ENCODE measurements at places on chromosomes 4 and X.

DNA sequence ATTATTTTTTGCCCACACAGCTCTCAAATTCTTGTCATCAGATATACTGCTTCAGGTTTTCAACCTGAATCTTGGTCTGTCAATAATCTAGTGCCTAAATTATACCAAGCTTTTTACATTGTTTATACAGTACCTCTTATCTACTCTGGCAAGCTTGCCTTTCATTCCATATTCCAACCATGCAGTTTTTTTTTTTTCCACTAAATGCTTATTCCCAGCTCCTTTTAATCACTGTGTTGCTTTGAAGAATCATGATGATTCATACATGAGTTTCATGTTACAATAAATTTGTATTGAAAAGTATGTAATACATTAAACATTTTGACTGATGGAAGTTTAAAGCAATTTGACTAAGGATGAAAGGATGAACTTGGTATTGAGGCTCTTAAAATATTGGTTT is 949.0 kb downstream of the CCSER1 start:
- no peak for DNase-seq

- no peak for DNase-seq
Observed at GRCh38 chr4:8538076-8538702, 42.0 kb upstream of the GPR78 start.

DNA sequence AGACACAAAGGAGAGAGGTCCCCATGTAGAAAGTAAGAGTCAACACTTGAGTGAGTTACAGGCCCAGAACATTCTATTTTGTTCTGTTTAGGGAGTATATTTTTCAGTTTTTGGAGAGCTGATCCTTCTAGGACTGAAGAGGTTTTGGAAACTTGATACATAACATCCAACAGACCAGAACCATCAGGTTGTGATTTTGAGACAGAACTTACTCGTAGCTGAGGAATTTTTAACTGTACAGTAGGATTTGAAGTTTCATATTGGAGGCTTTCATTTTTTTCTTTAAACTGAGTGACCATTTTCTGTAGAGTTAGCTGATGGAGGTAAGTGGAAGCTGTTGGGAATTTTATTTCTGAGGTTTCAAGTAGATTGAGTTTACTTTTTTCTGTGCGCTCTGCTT is 73.3 kb downstream of the NCAPG start:
- DNase-seq: no peak

DNA sequence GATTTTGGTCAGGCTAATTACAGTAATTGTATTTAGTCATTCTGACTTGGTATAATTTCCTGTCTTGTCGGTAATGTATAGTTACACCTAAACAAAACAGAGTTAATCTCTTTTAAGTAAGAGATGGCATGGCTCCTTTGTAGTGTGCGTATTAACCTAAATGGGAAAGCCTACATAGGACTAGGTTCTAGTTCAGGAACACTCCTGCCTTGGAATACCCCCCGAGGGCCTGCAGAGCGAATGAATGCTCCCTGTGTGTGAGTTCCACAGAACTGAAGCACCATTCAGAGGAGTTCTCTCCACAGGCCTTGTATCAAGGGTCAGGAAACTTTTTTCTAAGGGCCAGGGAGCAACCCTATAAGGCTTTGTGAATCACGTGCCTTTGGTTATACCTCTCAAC is 44.9 kb upstream of the STIM2 start:
- DNase-seq: no peak

- no peak for DNase-seq
Observed at GRCh38 chr4:140944572-140944971, 188.4 kb upstream of the TBC1D9 start.

- no peak for DNase-seq
Observed at GRCh38 chr4:498328-498904, 540 bp downstream of the ZNF721 start.

GRCh38 chr4:186068581-186069348 is at the start of gene TLR3:
Gene TLR3, plus strand, starts transcription at chr4:186069156. Its CDS starts 7,464 bp downstream, at chr4:186076620.
- no peak for DNase-seq

DNA sequence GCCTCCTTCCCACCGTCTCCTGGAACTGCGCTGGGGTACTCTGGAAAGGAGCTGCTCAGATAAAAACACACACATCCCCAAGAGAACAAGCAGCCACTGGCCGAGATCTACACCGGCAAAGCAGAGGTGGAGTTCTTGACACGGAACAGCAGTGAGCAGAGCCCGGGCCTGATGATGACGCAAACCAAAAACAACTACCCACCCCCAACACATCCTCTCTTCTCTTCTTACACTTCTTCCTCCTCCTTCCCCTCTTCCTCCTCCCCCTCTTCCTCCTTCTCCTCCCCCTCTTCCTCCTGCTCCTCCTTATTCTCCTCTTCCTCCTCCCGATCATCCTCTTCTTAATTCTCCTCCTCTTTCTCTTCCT is 4.6 kb downstream of the PNMA5 start:
- no peak for DNase-seq

DNA sequence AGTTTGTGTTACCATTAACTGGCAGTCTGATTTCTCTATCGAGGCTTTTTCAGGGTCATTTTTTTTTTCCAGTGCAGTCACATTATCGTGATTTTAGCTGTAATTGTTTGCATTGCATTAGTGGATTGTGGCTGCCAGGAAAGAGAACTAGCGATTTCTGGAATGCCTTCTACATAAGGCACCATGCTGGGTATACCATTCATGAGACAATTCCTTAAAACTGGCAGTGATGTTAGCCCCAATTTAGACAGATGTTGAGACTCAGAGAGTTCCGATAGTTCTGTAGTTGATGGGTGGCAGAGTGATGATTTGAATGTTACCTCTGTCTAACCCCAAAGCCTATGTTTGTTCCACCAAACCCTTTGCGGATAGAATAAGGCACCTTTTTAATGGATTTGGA is 175.4 kb upstream of the TENM3 start:
- no peak for DNase-seq

GRCh38 chrX:72366701-72367454 is 61.2 kb upstream of the CITED1 start:
- no peak for DNase-seq

DNA sequence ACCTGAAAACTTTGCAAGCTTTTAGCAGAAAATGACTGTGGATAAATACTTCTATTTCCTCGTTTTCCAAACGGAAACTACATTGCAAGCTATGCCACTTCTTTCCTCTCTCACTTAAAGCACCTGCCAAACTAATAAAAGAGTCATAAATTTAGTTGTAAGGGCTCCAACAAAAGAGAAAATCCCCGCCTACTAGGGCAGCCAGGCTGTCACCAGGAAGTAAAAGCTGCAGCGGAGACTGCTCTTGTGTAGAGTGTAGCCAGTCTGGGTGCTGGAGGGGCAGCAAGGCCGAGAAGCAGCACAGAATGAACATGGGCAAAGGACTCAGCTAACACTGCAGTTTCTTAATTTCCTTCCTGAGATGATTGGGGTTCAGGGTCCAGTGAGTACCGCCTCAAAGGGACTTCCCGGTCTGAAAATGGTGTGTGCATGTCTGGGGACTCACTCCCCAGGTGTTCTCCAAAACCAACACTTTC is 89.3 kb upstream of the MAML3 start:
- DNase-seq: no peak

GRCh38 chrX:129945131-129945530 is 37.3 kb upstream of the BCORL1 start:
- no peak for DNase-seq

- no peak for DNase-seq
Observed at GRCh38 chr4:130814896-130815295, 1718.9 kb downstream of the C4orf33 start.

GRCh38 chr4:141124224-141124623 is 9.0 kb downstream of the RNF150 start:
- no peak for DNase-seq

DNA sequence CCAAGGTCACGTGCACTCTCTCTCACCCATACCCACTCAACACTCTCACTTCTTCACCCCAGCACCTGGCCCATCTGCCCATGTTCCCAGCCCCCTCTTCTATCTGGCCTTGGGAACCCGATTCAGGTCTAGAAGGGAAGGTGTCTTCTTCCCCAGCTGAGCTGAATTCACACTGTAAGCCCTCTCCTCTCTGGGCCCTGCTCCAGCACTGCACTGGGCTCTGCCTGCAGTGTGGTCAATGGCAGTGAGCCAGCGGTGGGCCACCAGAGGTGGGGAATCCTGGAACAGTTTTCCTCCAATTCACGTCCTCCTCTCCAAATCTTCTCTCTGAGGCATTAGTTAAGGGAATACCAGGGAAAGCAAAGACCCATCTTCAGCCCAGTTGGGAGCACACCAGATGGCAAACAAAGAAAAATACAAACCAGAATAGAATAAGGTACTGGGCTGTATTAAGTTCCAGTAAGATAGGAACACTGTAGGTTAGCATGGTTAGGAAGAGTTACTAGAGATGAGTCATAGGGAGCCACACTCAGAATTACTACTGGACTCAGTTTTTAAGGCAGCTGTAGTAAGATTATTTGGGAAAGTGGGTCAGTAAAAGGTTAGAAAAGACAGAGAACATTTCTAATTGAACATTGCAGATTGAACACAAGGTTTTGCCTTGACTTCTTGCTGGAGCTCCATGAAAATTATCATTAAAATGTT is 5.0 kb downstream of the AWAT2 start:
- DNase-seq: no peak

GRCh38 chr4:15339737-15340136 is 88.1 kb upstream of the C1QTNF7 start:
- no peak for DNase-seq

DNA sequence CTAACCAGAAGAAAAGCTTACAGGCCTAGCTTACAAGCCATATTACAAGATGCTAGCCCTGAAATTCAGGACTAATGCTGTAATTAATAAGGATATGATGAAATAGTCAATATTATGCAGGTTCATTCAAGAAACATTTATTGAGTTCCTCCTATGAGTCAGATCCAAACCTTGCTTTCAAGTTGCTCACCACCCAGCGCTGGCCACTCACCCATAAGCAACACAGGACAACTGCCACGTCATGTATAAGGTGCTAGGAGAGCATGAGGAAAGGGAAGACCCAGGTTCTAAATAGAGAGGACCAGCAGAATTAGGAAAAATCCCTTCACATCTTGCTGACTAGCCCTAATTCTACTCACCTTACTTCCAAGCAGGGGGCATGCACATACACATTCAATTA is 23.3 kb downstream of the MAML3 start:
- no peak for DNase-seq

DNA sequence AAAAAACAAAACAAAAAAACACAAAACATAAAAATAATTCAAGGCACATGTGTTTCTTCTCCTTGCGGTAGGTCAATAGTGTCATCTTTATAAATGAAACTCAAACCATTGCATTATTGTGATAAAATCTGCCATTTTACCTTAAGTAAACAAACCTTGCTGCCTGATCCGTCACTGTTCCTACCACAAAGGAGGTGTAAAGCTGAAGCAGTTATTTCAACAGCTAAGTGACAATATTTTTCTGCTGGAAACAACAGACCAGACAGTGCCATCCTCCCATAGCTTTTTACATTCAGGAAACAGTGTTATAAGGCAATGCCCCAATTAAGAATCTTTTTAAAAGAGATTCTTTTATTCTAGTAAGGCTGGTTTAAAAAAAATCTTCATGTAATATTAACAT is 242.7 kb downstream of the PPP1R2C start:
- DNase-seq: no peak

- DNase-seq: peak; percentile 48
Observed at GRCh38 chr4:22434895-22435294, 81.0 kb downstream of the ADGRA3 start.

DNA sequence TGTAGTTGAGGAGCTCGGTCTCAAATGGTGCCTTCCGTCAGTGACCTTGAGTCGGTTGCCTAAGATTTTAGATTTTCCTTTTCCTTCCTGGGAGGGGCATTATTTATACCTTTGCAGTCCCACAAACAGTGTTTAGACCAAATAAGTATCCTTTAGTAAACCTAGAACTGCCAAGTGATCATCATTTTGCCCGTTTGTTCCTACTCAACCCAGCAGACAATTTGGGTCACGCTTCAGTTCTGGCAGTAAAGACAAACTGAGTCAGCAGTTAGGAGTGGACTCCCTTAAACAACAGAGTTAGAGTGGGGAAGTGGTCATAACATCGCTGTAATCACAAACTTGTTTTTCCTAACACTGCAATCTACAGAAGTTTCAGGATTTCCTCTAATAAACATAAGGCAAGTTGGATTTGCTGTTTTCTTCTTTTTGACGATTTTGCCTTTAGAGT is 777 bp upstream of the WDFY3 start:
- no peak for DNase-seq

- DNase-seq: no peak
Observed at GRCh38 chr4:26003056-26003455, 89.0 kb downstream of the SMIM20 start.

DNA sequence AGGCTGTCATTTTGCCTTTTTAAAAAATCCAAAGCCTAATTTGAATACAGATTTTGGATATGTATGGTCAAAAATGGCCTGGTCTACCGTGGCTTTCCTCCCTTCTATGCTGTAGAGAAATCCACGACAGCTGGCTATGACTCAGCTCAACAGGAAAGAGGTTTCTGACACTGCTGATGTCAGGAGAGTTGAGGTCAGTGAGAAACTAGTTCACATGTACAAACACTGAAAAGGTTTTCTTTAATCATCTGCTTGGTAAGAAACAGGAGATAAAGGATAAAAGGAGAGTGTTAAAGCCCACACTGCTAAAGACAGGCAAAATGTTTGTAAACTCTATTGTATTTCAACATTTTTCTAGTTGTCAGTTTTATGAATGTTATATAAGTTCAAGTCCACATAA is 113.9 kb downstream of the NYX start:
- no peak for DNase-seq

DNA sequence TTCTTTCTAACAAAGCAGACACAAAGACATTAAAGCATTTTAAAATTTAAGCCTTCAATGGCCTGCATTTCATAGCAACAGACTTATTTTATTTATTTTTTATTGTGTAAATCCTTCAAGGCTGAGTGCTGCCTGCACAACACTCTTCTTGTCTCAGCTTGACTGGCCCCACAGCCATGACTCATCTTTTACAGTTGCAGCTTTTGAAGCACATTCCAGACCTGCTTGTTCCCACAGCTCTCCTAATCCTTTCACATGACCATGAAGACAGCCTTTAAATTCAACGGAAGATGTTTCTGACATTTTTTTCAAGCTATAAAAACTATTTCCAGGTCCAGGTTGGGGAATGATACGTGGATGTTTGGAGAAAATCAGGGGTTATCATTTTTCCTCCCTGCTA is 276.9 kb upstream of the TACR3 start:
- peak; percentile 43 for DNase-seq

DNA sequence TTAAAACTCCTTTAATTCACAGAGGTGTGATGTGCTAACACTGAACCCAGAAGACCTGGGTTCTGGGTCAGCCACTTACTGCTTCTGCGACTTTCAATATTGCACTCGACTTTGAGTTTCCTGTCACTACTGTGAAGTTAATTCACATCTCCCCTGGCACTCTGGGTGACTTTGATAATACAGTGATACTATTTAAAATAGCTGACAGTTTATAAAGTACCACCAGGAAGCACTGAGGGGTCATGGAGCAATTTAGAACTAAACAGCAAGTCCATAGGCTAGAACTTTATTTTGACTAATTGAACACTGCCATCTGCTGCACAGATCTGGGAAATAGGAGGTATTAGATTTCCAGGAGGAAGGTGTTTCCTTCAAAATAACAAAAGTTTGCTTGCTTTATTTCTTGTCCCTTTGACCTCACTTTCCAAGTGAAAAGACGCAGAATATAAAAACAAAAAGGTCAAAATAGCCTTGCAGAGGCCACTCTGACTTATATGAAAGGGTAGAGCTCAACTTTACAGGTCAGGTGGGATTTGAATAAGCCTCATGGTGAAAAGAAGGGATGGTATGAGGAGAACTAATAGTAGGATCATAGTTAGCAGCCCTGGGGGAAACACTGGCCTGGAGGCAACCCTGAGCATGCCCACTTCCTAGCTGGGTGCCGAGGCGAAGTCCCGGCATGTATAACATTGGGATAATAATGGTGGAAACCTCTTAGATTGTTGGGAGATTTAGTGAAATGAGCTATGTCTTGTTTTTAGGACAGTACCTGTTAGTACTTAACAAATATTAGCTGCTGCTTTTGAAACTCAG is 53.4 kb downstream of the ZNF518B start:
- no peak for DNase-seq

Measured in iPS DF 6.9 (cell line).